Esophagus (tissue), 2 donors: ENCODE measurements at places on chromosomes 16 and 17. TPM values are rescaled to one million over a fixed set of nuclear protein-coding genes. Genes with fewer than 3 reads are reported as not detected.

Gene KRT39
- not detected for polyA plus RNA-seq

Gene NLGN2
- 4.2 TPM for polyA plus RNA-seq

Gene CNGB1
- 0.06 TPM for polyA plus RNA-seq

Gene MFAP4
- polyA plus RNA-seq, result 8.3 TPM

Gene PRR29
- 0.07 TPM for polyA plus RNA-seq

Gene MMP28
- polyA plus RNA-seq, result 21.7 TPM

Gene MYO1D
- polyA plus RNA-seq, result 43.2 TPM
